ENCODE measurements at places on chromosomes 6 and 20. TPM values are rescaled to one million over a fixed set of nuclear protein-coding genes. Genes with fewer than 3 reads are reported as not detected.

The MUCL3 gene
- total RNA-seq: not detected

The BAK1 gene
- total RNA-seq: 19.7 TPM

The CALHM6 gene
- total RNA-seq: 0.23 TPM

The VNN1 gene
- 0.12 TPM for total RNA-seq

The SALL4 gene
- 0.15 TPM for total RNA-seq

The NMBR gene
- not detected for total RNA-seq

The GRIK2 gene
- 1.8 TPM for total RNA-seq

The COL9A1 gene
- not detected for total RNA-seq

The SIRPA gene
- 6.0 TPM for total RNA-seq

The PERP gene
- 8.9 TPM for total RNA-seq

The ABHD16B gene
- not detected for total RNA-seq

The ALDH8A1 gene
- total RNA-seq: 0.35 TPM

The MYLIP gene
- 20.7 TPM for total RNA-seq

The SGK2 gene
- total RNA-seq: 0.47 TPM

The ELOVL2 gene
- not detected for total RNA-seq

The ZNF292 gene
- 16.2 TPM for total RNA-seq

The CCN6 gene
- not detected for total RNA-seq

The IL20RA gene
- total RNA-seq: 0.12 TPM

The OVOL2 gene
- not detected for total RNA-seq

The MACROD2 gene
- total RNA-seq: 0.38 TPM

The GNMT gene
- not detected for total RNA-seq

The UQCC2 gene
- total RNA-seq: 33.9 TPM

The OPN5 gene
- total RNA-seq: not detected

The ULBP1 gene
- total RNA-seq: not detected

The ZSCAN23 gene
- 0.94 TPM for total RNA-seq

The OXT gene
- total RNA-seq: not detected

The SIRPD gene
- total RNA-seq: not detected

The TFAP2B gene
- total RNA-seq: not detected

The SLC17A3 gene
- not detected for total RNA-seq

The CCN2 gene
- total RNA-seq: 981 TPM

The LRFN2 gene
- total RNA-seq: not detected

The IL17A gene
- not detected for total RNA-seq

The MRAP2 gene
- 6.3 TPM for total RNA-seq

The SLCO4A1 gene
- total RNA-seq: not detected

The SLC44A4 gene
- not detected for total RNA-seq

The OPRL1 gene
- total RNA-seq: 2.3 TPM

The TRAPPC3L gene
- total RNA-seq: not detected

The IPCEF1 gene
- not detected for total RNA-seq

The BTN1A1 gene
- not detected for total RNA-seq

The MRPL18 gene
- total RNA-seq: 79.1 TPM

The PKIG gene
- total RNA-seq: 110 TPM

The METTL24 gene
- total RNA-seq: 0.59 TPM

The DEF6 gene
- 0.70 TPM for total RNA-seq
